Activated T-helper 9 cell treated with anti-CD3 and anti-CD28 coated beads, Interleukin-2, amount 50 U/mL, for 16 hours (primary cell): ENCODE measurements at places on chromosomes 2 and 18.
A peak's percentile ranks its signal among the peaks of the same experiment; 100 is the strongest.

DNA sequence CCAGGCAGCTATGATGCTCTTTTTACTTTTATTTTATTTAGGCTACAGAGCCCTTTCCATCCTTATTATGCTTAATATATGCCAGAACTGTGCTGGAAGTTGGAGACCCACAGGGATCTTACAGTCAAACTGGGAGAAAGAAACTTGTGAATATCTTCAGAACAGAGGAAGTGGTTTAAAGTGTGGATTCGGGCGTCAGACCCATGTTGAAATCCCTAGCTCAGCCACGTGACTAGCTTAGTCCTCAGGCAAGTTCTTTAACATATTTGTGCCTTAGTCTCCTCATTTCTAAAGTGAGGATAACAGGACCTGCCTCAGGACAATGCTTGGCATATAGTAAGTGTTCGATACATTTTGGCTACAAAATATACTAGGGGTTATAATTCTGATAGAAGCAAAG, 59.1 kb downstream of the MAP3K20 start:
- no peak for DNase-seq

DNA sequence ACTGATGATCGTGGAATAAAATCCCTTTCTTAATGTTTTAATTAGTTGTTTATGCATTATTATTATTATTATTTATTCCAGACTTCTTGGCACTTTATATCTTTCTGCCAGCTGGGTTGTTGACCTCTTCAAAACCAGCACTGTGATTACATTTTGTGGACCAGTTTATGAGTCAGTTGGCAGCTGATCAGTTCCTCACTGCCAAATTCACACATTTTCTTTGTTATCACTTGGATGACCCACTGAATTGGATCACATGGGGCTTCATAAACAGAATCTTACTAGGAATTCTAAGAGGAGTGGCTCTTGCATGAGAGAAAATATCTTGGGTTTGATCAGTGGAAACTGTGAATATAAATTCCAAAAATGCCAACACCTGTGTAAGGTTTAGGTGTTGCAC, 321.8 kb upstream of the SPRED2 start:
- no peak for DNase-seq

- no peak for DNase-seq
Observed at GRCh38 chr18:77130229-77131099, 2.1 kb downstream of the MBP start.

DNA sequence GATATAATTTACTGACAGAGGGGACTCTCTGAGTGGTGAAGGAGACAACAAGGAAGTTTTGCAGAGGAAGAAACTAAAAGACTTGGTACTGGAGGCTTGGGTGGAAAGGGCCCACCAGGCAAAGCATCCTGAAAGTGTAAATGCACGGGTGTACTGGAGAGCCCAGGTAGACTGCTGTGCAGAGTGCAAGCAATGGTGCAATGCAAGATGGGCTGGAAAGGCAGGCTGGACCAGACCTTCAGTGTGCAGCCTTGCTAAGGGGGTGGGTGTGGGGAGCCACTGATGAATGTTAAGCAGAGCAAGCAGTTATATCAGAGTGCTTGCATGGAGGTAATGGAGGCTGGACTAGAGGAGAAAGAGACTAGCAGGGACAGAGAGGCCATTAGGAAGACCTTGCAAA, 10.7 kb downstream of the C2orf74 start:
- DNase-seq, result no peak

GRCh38 chr2:96423291-96423690, 81.9 kb downstream of the NEURL3 start:
- DNase-seq, result no peak

GRCh38 chr2:72750977-72751639, 74.7 kb downstream of the EXOC6B start:
- no peak for DNase-seq

DNA sequence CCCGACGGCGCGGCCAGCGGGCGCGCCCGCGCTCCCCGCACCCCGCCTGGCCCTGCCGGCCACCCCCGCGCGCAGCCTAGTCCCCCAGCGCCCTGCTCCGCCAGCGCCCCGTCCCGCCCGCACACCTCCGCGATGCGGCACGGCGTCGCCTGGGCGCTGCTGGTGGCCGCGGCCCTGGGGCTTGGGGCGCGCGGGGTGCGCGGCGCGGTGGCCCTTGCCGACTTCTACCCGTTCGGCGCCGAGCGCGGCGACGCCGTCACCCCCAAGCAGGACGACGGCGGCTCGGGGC, 232 bp downstream of the SNED1 start:
- DNase-seq, result no peak

- DNase-seq, result no peak
Observed at GRCh38 chr2:36906277-36906676, 60.1 kb downstream of the STRN start.

GRCh38 chr2:241275910-241276309, 39.6 kb downstream of the HDLBP start:
- no peak for DNase-seq

DNA sequence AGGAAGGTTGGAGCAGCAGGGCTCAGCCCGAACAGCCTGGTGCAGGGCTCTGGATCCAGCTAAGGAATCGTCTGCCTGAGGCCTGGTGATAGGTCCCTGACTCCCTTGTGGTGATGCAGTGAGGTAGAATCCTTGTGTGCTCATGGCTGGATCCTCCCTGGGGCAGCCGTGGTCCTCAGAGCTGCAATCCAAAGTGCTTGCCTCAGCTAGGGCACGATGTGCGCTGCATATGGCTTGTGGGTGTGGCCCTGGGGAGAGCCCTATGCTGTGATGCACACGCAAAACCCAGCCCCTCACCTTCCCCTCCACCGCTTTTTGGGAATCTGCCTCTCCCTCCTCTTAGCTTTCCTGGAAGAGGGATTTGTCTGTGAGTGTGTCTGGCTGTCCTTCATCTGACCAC, 142.2 kb downstream of the DYSF start:
- no peak for DNase-seq

- DNase-seq, result no peak
Observed at GRCh38 chr2:223884399-223884798, 47.0 kb upstream of the AP1S3 start.

DNA sequence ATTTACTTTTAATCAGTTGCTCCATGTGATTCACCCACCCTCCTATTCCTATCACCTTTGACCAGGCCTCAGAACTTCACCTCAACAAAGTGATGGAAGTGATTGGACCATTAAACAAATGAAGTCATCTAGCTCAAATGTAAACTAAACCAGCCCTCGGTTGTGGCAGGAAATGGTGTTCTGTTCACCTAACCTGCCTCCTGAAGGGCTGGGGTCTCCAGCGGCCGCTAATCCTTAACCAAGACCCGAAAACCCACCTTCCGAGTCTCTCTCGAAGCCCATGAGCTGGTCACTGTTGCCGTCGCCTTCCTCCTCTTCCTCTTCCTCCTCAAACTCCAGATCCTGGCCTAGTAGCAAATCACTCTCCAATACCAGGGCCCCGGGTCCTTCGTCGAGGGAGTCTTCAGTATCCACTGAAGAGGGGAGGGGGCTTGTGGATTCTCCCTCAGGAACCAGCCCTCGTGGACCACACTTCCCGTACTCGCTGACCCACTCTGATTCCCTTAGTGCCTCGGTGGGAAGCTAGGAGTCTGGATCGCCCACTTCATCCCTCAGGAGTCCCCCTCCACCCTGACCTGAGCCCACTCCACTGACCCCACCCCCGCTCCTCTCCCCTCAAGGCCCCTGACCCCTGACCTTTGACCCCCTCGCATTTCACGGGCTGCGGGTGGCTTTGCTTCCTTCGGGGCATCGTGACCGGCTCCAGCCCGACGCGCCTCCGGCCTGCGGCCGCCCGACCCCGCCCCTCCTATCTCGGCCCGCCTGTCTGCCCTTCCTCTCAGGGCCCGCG, 503 bp downstream of the ZNF513 start:
- DNase-seq, result peak; percentile 29

DNA sequence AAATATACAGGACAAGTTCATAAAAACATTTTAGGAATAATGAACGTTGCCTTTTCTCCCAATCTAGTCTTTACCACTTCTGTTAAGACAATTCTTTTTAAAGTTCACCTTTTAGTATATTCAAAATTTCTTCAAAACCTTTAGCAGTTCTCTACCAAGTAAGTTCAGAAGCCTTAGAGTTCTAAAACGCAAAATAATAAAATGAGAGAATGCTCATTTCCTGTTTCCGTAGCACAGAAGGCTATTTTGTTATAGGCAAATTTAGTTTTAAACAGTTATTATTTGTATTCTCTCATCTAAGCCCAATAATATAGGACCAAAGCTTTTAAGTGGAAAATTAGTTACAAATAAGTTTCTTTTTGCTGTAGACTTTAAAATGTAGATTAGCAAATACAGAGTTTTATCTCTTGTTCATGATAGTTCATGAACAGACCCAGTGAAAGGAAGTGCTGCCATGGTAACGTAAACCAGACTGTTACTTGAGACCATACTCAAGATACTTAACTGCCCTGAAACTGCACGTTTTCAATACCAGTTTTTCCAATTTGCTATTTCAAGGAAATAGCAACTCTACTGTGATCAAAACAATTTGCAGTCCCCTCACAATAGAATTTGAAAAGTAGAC, 173.1 kb upstream of the STON1 start:
- DNase-seq, result no peak
